Pericardium fibroblast (primary cell): ENCODE measurements at places on chromosomes 4 and X. TPM values are rescaled to one million over a fixed set of nuclear protein-coding genes. Genes with fewer than 3 reads are reported as not detected.

The FGD1 gene
- total RNA-seq, result 13.3 and 15.7 TPM in 2 replicates

The CEP135 gene
- 1.9 and 2.2 TPM in 2 replicates for total RNA-seq

The LINC00632 gene
- 24.2 and 36.3 TPM in 2 replicates for total RNA-seq

The TMPRSS11D gene
- total RNA-seq, result not detected in 2 replicates

The KLHL4 gene
- total RNA-seq, result 2.4 and 7.5 TPM in 2 replicates

The MAGEC1 gene
- total RNA-seq, result not detected in 2 replicates

The USP17L19 gene
- total RNA-seq, result not detected in 2 replicates

The MAGEC3 gene
- total RNA-seq, result not detected in 2 replicates

The RPL39 gene
- 7,732 and 11,798 TPM in 2 replicates for total RNA-seq

The SSX4 gene
- total RNA-seq, result not detected in 2 replicates

The IL9R gene
- not detected in 2 replicates for total RNA-seq

The TAF7L gene
- not detected in 2 replicates for total RNA-seq

The FRG2 gene
- not detected in 2 replicates for total RNA-seq

The RAB40AL gene
- 1.2 TPM in 1 of 2 replicates, not detected in the other for total RNA-seq

The FOXP3 gene
- total RNA-seq, result not detected in 2 replicates

The PPP4R3C gene
- total RNA-seq, result not detected in 2 replicates

The TMSB4X gene
- 2,709 and 3,890 TPM in 2 replicates for total RNA-seq

The HERC6 gene
- 1.2 and 1.4 TPM in 2 replicates for total RNA-seq

The PF4V1 gene
- total RNA-seq, result 0.94 TPM in 1 of 2 replicates, not detected in the other

The FAM50A gene
- total RNA-seq, result 42.2 and 65.5 TPM in 2 replicates

The PAGE2B gene
- not detected in 2 replicates for total RNA-seq

The JAKMIP1 gene
- total RNA-seq, result not detected in 2 replicates

The STATH gene
- not detected in 2 replicates for total RNA-seq

The PPP3CA gene
- 15.2 and 20.9 TPM in 2 replicates for total RNA-seq

The ATP11C gene
- total RNA-seq, result 27.6 and 29.9 TPM in 2 replicates

The CXCL1 gene
- total RNA-seq, result 7.8 and 39.3 TPM in 2 replicates

The WNK3 gene
- 1.2 and 1.4 TPM in 2 replicates for total RNA-seq

The HSFX1 gene
- 0.12 and 0.60 TPM in 2 replicates for total RNA-seq

The MMRN1 gene
- total RNA-seq, result 0.58 TPM in 1 of 2 replicates, not detected in the other

The ADGRG4 gene
- not detected in 2 replicates for total RNA-seq

The OFD1 gene
- total RNA-seq, result 4.3 and 8.9 TPM in 2 replicates

The ADH7 gene
- total RNA-seq, result not detected in 2 replicates

The ZNF718 gene
- total RNA-seq, result 2.4 and 2.8 TPM in 2 replicates

The FREM3 gene
- not detected in 2 replicates for total RNA-seq

The ODAM gene
- total RNA-seq, result not detected in 2 replicates

The SASH3 gene
- not detected in 2 replicates for total RNA-seq

The TLR7 gene
- not detected in 2 replicates for total RNA-seq

The SGMS2 gene
- total RNA-seq, result 42.8 and 82.3 TPM in 2 replicates

The GPRASP1 gene
- total RNA-seq, result 0.58 and 0.85 TPM in 2 replicates

The NDNF gene
- 1.1 TPM in 1 of 2 replicates, not detected in the other for total RNA-seq

The SPATA4 gene
- not detected in 2 replicates for total RNA-seq

The NEUROG2 gene
- not detected in 2 replicates for total RNA-seq

The BST1 gene
- total RNA-seq, result 24.2 and 24.4 TPM in 2 replicates

The AFF2 gene
- 0.34 and 0.35 TPM in 2 replicates for total RNA-seq

The PNMA3 gene
- total RNA-seq, result not detected in 2 replicates

The FUNDC1 gene
- 12.3 and 15.2 TPM in 2 replicates for total RNA-seq

The SERPINA7 gene
- total RNA-seq, result not detected in 2 replicates

The SLC25A14 gene
- 3.4 and 4.2 TPM in 2 replicates for total RNA-seq
